ENCODE measurements at places on chromosomes 13 and 19.

DNA sequence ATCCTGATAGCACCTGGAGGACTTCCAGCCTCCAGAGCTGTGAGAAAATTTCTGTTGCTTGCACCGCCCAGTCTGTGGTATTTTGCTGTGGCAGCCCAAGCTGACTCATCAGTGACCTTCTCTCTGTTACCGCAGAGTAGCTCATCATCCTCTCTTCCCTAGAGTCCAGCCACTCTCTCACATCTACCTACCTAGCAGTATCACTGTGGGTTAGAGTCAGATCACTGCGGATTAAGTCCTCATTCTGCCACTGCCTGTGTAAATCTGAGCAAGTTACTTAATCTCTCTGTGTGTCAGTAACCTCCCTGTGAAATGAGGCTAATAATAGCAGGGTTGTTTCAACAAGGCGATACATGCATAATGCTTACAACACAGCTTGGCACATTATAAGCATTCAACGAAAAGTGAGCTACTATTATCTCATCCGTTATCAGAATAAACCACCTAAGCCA is 40.3 kb upstream of the USPL1 start:
- DNase-seq, result peak; percentile 71

DNA sequence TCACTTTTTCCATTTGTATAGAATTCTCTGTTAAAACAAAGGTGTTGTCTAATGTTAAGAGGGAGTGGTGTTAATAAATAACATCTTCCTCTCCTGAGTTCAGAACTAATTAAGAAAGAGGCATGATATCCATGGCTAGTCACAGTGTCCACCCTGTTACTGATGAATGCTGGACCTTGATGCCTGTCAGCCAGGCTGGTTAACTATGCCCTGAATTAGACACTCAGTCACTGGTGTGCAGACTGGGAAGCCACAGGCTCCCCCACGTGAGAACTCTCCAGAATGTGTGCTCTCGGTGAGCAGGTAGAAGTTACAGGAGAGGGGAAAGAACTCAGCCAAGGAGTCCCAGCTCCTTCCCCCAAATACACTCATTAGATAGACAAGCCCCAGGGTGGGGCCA is 56.1 kb upstream of the RNF113B start:
- no peak for DNase-seq

GRCh38 chr13:74398599-74398998 is 264.4 kb upstream of the KLF12 start:
- DNase-seq, result no peak

DNA sequence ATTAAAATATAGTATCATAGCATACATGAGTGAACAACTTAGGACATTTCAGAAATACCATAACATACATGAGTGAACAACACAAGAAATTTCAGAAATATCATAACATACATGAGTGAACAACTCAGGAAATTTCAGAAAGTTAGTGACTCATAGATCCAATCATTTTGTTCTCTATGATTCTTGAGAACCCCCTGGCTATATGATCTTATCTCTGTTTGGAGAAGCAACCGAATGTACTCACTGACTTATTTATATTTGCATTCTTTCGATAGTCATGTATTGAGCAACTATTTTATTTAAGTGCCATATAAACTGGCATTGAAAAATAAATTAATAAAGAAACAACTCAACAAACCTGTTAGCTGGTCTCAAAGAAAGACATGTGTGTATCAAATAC is 251.1 kb downstream of the EFNB2 start:
- no peak for DNase-seq

DNA sequence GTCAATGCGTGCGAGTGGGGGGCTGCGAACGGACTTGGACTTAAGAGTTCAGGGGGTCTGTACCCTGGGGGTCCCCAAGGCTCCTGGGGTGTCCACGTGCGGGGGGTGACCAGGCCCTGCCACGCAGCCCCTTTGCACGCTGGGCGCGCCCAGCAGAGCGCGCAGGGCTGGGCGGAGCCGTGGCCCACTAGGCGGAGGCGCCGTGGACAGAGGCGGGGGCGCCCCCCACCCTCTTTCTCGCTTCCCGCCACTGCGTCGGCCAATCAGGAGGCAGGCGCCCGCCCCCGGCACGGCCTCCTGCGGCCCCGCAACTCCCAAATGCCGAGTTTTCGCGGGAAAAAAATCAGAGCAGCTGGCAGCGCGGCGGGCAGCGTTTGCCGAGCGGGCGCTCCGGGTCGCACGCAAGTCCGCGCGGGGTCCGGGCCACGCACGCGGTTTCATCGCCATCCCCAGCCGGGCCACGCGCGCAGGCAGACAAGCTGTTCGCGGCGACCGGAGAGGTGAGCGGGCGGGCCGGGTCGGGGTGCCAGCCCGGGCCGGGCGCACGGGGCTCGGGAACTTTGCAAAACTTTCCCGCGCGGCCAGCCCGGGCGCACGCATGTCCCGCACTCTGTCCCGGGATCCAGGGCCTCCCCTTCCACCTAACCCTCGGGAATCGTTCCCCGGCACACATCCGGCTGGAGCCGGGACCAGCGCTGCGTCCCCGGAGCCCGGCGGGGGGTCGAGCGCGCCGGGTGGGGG is at the start of gene UHRF1:
UHRF1 (plus strand) TSS at position 346 of the 741 bp plus-strand sequence. CDS start 1,385 bp downstream, outside the sequence.
- DNase-seq, result peak; percentile 77

DNA sequence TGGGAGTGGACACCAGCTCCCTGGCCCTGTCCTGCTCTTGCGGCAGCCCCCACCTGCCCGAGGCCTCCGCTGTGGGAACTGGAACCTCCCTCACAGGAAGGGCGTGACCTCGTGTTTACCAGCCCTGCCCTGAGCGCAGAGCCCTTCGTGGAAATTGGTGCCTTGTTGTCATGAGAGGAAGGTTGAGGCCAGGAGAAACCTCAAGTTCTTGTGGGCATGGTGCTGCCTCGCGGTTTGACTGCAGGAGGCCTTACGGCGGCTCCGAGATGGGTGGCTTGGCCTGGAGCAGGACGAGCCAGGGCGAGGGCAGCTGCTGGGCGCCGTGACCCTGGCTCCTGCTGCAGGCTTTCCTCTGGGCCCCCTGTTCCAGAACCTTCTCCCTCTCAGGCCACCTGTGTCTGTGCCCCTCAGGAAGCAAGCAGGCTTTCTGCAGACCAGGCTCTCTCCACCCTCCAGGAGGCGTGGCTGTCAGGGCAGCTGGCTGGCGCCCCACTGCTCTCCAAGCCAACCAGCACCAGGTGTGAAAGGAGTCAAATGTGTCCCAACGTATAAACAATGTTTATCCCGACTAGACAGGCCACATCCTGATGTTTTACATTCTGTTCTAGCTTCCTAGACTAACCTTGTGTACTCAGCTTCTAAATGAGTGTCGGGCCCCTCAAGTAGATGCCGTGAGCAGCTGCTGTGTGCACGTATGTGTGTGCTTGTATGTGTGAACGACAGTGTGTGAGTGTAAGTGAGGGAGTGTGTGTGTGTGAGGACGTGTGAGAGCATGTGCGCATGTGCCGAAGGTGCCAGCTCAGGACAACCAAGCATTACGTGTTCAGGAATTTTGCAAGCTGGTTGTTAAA is 10.4 kb upstream of the RASA3 start:
- peak; percentile 50 for DNase-seq
